Renal cortical epithelial cell (primary cell): ENCODE measurements at places on chromosomes 11 and 22. TPM values are rescaled to one million over a fixed set of nuclear protein-coding genes. Genes with fewer than 3 reads are reported as not detected.

DNA sequence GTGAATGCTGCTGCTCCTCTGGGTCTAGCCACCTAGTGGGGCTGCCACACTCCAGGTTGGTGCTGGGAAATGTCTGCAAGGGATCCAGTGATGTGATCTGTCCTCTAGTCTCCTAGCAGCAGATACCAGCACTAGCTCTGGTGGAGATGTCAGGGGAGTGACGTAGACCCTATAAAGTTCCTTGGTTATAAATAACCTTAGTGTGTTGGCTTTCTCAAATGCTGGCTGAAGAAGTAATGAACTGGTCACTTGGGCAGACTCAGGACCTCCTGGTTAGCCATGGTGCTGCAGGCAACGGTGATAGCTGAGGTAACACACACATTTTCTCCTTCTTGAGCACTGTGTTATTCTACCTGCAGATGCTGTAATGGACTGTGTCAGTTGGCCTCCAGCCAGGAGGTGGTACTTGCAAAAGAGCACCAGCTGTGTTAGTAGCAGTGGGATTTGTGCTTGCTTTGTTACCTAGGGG, 35.5 kb downstream of the BBOX1 start:
- peak; percentile 18 for DNase-seq

GRCh38 chr11:100404907-100405306, 282.2 kb upstream of the ARHGAP42 start:
- no peak for DNase-seq

GRCh38 chr22:45877651-45878050, 99.3 kb downstream of the WNT7B start:
- DNase-seq: no peak

DNA sequence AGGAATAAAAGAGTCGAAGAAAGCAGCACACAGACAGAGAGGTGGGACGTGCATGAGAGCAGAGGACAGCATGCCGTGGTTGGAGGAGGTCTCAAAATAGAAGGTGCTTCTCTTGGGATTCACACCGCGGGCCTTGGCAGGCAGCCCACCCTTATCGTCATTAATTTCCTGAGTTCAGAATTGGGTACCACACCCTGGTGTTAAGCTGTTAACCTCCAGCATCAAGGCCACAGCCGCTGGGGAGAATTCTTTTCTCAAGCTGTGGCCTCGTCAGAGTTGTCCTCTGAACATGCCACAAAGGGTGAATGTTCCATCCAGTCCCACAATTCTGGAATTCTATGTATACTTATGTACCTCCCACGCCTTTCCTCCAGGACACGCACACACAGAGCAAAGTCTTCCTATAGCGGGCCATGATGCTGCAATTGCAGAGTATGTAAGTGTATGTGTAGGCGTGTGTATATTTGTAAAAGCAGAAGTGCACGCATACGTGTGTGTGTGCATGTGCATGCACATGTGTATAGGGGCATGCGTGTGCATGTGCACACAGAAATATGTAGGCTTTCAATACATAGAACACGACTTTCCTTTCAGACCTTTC, 39.0 kb downstream of the ADAMTS8 start:
- DNase-seq: no peak

DNA sequence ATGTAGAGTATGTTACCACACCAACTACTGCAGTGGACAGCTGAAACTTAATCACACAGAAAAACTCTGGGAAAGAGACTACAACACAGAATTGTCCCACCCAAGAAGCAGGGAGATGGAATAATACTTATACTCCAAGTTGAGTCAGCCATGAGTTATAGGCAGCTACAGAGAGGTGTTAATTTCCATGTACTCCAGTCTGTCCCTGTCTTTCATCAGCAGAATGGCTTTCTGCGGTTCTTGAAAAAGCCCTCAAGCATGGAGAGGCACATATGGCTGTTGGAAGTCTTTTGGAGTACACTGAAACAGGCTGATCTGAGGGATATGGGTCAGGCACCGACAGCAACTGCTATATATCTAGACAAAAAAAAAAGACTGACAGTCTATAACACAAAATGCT, 219.5 kb downstream of the DLG2 start:
- DNase-seq: peak; percentile 3

DNA sequence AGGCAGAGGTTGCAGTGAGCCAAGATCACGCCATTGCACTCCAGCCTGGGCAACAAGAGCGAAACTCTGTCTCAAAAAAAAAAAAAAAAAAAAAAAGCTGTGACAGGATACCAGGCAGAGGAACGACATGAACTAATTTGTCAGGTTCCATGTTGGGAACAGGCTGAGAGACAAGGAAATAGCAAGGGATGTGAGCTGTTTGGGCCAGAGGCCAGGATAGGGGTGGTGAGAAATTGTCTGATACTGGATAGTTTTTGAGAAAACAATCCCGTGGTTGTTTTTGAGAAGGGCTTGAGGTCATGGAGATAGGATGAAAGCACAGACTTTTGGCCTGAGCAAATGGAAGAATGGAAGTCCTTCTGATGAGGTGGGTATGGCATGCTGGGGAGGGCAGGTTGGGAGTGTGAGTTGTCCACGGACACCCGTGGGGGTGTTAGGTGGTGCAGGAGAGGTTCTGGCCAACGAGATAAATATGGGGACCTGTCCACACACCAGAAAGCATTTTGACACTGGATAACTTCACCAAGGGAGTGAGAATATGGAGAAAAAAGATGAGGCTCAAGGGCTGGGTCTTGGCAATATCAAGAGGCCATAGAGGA, 13.7 kb downstream of the PIWIL3 start:
- DNase-seq: no peak

PRR33 gene
- total RNA-seq: not detected in 2 replicates
